ENCODE measurements at places on chromosomes 7 and 10.
A peak's percentile ranks its signal among the peaks of the same experiment; 100 is the strongest.

DNA sequence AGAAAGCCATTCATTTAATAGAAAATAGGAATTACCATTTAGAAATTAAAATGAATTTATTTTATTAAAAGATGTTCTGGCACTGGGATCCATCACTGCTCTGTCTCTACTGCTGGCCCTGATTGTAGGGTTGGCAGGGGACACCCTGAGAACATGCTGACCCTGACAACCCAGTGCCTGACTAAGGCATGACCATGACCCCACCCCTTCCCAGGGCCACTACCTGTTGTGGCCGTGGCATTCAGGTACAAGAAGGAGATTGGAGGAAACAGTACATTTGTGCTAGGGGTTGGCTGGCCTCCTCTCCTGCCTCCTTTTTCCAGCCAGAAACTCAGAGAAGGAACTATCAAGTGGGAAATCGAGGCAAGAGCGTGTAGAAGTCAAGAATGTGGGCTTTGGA is 197.0 kb upstream of the ZMIZ1 start:
- no peak for DNase-seq

GRCh38 chr10:70163448-70163847 is 6.9 kb downstream of the SAR1A start:
- DNase-seq, result no peak

GRCh38 chr7:88522771-88523293 is 216.1 kb upstream of the STEAP4 start:
- DNase-seq, result no peak

- DNase-seq, result no peak
Observed at GRCh38 chr7:92641921-92642511, 51.8 kb upstream of the FAM133B start.

DNA sequence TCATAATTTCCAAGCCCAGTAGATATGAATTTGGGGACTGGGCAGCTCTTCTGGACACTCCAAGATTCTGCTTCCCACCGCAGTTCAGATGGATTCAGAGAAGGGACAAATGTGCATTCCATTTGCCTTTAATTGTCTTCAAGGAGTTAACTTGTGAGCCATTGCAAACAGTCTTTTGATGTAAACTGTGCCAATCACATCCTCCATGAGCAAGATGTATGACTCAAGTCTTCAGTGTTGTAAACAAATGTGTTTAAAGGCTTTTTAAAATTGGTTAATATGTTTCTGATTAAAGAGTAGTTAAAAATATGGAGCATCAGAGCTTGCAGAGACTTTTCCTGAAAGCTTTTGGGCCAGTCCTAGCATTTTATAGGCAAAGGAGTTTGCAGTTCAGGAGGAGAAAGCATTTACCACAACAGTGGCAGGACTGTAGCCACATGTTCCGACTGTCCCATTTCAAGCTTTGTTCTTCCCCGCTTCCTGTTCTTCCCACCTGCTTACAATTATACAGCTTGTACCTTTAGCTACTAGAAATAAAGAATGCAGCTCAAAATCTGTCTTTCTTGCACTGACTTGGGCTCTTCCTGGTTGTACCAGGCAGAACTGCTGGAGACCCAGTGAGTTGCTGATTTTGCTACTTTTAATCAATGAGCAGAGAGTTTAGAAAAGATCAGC is 6.2 kb downstream of the SLC18A2 start:
- DNase-seq, result peak; percentile 1

GRCh38 chr7:77352665-77353406 is 63.3 kb downstream of the GSAP start:
- no peak for DNase-seq

DNA sequence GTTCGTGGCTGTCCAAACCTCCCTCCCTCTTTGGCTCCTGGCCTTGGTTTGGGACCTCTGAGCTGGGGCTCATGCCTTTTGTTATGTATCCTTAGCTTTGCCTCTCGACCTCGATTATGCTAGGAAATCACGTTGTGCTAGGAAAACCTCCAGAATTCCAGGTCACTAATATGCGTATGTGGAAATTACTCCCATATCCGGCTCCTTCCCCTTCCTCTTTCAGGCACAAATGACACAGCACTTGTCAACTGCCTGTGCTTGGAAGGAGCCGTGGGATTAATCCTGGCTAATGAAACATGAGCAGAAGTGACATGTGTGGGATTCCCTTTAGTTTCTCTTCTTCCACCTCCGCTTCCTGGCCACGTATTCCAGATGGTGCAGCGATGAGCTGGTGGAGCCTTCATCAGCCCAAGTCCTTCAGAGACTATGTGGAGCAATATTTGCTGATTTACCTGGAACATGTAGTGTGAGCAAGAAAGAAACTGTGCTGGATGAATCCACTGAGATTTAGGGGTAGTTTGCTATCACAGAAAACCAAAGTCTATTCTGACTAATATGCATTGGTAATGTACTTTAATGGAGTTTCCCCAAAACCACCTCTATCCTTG is 149.2 kb downstream of the REEP3 start:
- DNase-seq, result no peak

Measured in fibroblast of skin of left biceps (primary cell).